ENCODE measurements at places on chromosomes 7 and 10. TPM values are rescaled to one million over a fixed set of nuclear protein-coding genes. Genes with fewer than 3 reads are reported as not detected.

DNA sequence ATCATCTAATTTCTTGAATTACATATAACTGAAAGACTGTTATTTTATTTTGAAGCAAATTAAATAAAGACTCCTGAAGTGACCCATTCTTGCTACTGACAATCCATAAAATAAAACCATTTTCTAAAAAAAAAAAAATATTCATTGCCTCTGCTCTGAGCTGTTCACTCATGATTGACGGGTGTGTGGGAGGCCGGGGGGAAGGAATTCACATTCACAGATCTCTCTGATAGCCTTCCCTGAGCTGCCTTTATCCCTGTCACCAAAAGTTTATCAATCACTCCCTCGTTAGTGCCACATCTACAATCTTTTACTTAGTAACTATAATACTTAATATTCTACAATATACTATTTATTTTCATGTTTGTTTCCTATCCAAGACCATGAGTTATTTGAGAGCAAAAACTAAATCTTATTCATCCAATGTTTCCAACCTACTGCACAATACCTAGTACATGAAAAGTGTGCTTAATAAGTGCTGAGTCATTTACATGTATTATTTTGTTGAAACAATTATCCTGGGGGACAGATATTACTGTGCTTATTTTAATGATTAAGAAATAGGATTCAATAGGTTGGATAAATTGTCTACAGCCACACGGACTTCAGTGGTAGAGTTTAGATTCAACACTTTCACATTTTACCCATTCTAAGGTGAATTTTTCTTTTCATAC lies 618.7 kb downstream of the PHTF2 start:
- DNase-seq = no peak

- DNase-seq = no peak
Measured at GRCh38 chr10:28054228-28054860, 55.5 kb upstream of the ODAD2 start.

DNA sequence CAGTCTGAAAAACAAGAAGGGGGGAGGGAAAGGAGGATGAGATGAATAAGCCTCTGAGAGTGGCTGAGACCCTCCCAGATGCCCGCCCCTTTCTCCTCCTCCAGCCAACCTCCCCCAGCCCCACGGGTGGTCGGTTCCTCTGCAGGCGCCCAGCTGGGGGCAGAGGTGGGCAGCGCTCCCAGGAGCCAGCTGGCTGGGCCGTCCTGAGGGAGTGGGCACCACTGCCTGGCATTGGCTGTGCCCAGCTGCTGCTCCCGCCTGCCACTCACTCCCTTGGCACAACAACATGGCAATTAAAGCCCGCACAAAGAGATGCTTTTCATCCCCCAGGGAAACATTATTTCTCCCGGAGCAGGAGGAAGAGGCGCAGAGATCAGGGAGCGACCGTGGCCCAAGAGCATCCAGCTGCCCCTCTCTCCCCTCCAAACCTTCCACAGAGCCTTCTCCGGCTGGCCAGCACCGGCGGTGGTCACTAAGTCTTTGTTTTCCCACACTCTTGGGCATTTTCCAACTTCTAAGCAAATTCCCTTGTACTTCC lies 107.2 kb downstream of the SPDYE5 start:
- no peak for DNase-seq

DNA sequence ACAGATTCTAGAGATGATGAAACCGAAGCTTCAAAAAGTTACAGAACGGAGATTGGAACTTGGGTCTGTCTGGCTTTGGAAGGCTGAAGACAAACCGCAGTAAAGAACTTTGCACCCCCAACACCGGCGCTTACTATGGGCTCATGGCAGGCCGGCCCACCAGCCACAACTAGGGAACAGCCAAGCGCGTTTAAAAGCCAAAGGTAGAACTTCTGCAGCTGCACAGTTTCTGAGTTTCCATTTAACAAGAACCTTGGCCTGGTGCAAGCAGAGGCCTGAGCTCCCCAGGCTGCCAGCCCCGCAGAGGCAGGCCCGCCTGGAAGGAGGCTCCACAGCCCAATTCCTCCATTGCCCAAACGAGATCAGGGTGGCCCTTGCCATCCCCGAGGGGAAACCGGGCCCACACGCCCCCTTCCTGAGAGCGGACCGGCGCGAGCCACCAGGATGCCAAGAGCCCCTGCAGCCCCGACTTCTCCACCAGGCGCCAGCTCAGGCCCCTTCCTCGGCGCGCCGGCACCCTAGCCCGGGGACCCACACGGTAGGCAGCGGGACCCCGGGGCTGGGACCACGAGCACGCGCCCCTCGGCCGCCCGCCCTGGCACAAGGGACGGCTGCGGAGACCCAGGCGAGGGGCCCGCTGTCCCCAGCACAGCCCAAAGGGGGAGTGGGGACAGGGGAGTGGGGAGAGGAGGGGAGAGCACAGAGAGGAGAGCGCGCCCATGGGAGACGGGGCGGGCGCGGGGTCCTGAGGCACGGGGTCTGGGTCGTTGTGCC lies 566 bp downstream of the MAD1L1 start:
- DNase-seq = no peak

GRCh38 chr7:131649003-131649541 lies 92.6 kb upstream of the PODXL start:
- no peak for DNase-seq

DNA sequence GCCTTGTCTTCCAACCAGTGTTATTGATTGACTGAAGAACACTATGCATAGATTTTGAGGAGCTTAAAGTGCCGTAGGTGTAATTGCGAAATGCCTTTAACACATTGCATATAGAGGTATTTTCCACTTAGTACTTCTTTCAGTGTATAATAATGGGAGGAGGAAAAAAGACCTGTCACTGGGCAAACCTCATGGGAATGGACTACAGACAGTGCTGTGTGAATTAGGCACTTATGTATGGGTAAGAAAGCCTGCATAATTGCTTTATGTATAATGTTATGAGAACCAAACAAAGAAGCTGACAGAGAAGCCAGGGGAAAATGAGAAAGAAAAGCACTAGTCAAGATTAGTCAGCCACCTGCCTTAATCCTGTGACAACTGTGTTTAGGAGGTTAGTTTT lies 12.4 kb upstream of the SCRN1 start:
- no peak for DNase-seq

DNA sequence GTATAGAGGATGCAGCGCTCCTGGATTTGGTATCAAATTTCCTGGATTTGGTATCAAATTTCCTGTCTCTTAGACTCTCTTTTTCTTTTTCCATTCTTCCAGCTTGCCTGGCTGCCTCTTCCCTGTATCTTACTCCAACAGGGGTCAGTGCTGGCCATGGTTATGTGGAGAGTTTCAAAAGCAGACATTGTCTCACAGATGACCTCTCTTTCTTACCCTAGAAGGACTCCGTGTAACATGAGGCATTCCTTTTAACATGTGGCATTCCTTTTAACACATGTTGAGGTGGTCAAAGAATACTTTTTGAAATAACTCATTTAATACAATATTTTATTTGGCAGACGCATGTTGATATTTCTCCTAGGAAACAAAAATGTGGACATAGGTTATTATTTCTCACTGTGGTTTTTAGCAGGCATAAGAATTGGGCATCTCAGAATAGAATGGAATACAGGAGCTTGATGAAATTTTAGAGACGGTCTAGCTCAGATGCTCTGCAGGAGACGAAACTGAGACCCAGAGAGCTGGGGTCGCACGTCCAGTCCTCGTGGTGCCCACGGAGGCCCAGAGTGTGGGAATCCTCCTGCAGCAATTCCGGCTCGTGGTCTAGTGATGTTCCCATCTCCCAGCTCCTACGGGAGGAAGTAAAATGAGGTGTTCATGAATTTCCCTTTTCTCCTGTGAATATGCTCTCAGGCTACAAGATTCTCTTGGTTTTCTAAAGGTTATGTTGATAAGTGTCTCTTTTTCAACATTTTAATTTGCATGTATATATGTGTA lies 59.6 kb upstream of the PITRM1 start:
- DNase-seq = no peak

The RRP12 gene
- polyA plus RNA-seq = 98.7 TPM

The HELLS gene
- 0.04 TPM for polyA plus RNA-seq

The VSIR gene
- 906 TPM for polyA plus RNA-seq

Data from CD14-positive monocyte (primary cell).